NCI-H2227 treated with DMSO at 0.1 percent for 48 hours (cell line): ENCODE measurements at places on chromosomes 3 and 15.

DNA sequence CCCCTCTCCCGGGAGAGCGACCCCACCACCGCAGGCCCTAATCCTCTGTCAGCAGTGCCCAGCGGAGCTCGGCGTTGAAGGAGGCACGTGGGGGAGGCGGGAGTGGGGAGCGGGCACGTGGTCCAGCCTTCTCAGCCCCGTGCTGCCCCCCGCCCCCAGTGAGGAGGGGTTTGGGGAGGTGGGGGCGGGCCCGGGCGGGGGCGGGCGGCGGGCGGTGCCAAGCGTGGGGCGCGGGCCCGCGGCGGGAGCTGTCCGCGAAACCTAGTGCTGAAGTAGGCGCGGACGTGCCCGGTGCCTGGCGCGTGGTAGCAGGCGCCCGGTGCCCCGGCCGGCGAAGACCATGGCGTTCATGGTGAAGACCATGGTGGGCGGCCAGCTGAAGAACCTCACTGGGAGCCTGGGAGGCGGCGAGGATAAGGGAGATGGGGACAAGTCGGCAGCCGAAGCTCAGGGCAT, at the start of gene CPLX3:
Gene CPLX3 (plus strand): TSS at position 264 of the 456 bp plus-strand sequence. CDS start 77 bp downstream, at position 341.
- no peak for DNase-seq

- DNase-seq, result peak; percentile 3
Measured at GRCh38 chr3:57397175-57398026, 104.9 kb upstream of the ASB14 start.

- DNase-seq, result no peak
Measured at GRCh38 chr3:5006755-5007202, 27.5 kb downstream of the BHLHE40 start.

DNA sequence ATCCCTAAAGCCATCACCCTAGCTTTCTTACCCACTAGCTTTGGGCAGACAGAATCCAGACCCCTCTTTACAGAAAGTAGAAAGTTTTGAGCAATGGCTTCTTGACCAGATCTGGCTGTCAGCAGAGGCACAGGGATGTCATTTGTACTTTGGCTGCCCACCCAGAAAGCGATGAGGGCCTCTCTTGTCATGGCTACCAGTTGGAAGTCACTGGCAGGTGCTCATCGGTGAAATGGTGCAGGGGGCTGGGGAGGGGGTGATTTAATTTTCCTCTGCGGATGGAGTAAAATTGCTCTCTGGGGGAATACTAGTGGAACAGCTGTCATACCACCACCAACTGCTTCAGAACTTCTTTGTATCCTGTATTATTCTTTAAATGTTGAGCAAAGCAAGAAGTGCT, 393.7 kb downstream of the LSAMP start:
- DNase-seq, result no peak

GRCh38 chr15:84654689-84655453, 788 bp upstream of the WDR73 start:
- DNase-seq, result peak; percentile 52

DNA sequence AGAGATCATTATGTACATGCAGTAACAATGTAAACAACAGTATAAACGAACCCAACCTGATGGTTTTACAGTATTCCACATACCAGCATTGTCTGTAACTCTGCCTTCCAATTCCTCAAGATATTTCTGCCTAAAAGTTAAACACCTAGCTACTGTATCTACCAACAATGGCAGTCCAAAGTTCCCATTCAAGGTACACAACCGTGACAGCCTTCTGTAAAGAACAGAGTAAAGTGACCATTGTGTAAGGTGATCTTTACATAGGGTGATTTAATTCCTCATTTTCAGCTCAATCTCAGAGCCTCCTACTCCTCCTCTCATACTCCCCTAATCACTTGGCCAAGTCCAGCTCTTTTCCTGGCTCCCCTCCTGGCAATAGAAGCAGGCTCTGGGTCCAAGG, 10.4 kb downstream of the SECISBP2L start:
- DNase-seq, result no peak

DNA sequence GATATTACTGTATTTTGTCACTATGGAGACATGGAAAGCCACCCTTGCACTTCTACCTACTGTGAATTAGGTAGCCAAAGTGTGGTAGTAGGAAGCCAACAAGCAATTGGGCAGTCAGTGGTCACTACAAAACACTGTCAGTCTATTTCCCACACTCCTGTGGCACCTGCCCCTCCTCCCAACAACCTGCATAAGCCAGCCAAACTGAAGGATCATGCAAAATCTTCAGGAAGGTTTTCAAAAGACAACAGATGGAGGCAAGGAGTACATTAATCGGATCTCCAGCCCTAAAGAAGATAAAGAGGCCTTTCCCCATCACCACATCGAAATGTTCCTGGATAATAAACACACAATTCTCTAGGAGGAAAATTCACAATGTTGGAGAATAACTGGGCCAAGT, 11.9 kb downstream of the POMGNT2 start:
- no peak for DNase-seq

- DNase-seq, result no peak
Measured at GRCh38 chr15:73688455-73688854, 4.3 kb downstream of the CD276 start.

GRCh38 chr3:148773805-148774204, 53.8 kb upstream of the CPB1 start:
- no peak for DNase-seq

GRCh38 chr3:58434990-58435389, 1.4 kb upstream of the PDHB start:
- DNase-seq, result no peak

DNA sequence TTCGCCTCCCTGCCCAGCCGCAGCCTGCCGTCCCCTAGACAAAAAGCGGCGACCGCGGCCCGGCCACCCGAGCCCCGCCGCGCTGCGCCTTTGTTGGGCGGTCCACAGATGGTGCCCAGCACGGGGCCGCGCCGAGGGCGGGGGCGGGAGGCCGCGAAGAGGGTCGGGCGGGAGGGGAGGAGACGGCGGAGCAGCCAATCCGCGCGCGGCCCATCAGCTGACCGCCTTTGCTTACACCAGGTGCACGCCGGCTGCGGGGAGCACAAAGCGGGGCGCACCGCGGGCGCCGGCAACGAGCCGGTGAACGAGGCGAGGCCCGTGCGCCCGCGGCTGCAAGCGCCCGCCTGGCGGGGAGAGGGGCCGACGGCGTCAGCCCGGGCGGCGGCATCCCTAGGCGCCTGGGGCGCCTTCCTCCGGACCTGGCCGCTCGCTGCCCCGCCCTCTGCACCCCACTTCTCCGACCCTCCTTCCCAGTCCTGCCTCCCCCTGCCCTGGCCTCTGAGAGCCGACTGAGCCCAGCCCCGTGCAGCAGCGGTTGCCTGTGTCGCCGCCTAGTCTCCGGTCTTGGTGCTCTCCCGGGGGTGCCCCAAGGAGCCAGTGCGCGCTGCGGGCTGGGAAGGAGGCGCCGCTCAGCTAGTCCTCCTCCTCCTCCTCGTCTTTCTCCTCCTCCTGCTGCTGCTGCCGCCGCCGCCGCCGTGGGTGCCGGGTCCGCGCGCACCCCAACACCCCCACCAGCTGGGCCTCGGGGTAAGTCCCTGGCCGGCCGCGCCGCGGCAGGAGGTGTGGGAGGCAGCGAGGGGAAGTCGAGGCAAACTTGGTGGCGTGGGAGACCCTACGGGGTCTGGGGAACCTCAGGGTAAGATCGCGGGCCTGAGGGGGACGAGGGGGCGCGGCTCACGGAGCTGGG, at the start of gene LRRN1:
Gene LRRN1 (plus strand): TSS at position 259 of the 907 bp plus-strand sequence. CDS start 45,211 bp downstream, outside the sequence.
- peak; percentile 25 for DNase-seq

DNA sequence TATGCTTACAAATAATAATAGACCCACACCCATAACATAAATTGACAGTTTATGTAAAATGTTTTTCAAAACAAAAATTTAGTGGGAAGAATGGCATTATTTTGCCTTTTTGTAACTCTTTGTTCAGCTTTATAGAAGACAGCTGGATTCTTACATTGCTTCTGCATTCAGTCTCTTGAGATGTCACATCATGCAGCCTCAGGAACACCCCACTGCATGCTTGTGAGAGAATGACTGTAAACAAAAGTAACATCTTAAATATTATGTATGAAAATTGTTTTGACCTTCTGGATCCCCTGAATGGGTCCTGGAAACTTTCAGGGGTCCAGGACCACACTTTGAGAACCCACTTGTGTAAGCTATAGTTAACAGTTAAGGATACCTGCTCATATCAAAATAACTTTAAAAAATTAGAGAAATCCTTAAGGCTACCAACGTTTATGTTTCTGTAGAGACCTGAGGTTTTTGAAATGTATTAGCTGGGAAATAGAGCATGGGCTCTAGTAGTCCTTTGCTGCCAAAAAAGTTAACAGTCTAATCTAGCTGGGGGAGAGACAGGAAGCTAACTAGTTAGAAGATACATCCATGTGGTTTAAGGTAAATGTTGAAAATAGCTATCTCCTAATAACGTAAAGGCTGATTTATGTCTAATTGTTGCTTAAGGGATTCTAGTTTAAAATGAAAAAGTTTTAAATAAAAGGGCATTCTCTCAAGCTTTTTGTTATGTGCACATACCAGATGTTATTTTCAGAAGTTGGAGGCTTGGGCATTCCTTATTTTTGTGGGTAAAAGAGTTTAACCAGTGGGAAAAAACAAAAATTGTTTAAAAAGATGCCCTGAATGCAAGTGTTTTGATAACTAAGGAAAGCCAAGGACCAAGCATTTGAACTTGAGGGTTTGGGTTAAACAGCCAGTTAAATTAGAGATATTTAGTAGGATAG, 3.8 kb downstream of the USP3 start:
- no peak for DNase-seq

GRCh38 chr3:188931036-188931435, 240.7 kb upstream of the TPRG1 start:
- no peak for DNase-seq

DNA sequence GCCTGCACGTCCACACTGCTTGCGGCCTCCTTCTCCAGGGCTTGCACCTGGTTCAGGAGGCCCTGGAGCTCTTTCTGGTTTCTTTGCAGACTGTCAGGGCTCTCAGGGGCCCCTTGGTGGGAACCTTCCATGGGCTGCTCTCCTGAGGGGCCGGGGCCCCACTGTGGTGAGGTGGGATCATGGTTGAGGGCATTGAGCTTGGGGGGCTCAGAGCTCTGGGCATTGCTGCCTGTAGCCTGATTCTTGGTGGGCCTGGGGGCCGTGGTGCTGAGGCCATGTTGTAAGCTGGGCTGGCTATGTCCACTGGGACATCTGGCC, 7.5 kb downstream of the XIRP1 start:
- DNase-seq, result no peak

- DNase-seq, result peak; percentile 0
Measured at GRCh38 chr3:147191795-147192385, 214.5 kb downstream of the ZIC4 start.

GRCh38 chr3:26623419-26624208, 1.0 kb downstream of the LRRC3B start:
- no peak for DNase-seq

- peak; percentile 9 for DNase-seq
Measured at GRCh38 chr3:58518291-58518789, 18.6 kb downstream of the ACOX2 start.

GRCh38 chr3:177431525-177432176, 234.4 kb upstream of the TBL1XR1 start:
- no peak for DNase-seq

DNA sequence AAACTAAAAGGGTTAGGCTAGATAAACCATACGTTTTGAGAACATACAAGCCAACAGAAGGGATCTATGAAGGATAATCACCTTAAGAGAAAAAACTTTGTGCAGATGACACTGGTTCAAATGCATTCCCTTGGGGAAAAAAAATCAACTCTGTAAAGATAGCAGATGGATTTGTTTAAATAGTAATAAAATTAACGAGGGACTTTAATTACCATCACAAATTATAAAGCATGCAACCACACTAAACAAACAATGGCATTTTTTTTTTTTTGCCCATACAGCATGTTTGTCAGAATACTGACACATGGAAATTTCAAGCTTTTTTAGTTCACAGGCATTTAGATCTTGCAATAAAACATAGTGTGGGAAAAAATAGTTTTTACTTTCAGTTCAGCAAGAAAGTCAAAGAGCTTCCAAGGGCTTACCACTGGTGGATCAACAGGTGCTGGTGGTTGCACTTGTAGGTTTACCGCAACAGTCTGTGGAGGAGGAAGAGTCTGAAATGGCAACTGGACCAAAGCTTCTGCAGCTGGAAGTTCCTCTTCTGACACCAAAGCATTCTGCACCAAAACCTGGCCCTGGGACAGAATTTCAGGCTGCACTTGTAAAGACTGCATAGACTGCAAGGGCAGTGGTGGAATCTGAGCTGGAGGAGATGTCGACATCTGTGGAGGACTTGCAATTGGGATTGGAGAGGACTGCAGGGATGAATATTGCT, 53.1 kb downstream of the PHC3 start:
- DNase-seq, result no peak

- no peak for DNase-seq
Measured at GRCh38 chr15:66999046-66999968, 66.1 kb upstream of the SMAD3 start.

DNA sequence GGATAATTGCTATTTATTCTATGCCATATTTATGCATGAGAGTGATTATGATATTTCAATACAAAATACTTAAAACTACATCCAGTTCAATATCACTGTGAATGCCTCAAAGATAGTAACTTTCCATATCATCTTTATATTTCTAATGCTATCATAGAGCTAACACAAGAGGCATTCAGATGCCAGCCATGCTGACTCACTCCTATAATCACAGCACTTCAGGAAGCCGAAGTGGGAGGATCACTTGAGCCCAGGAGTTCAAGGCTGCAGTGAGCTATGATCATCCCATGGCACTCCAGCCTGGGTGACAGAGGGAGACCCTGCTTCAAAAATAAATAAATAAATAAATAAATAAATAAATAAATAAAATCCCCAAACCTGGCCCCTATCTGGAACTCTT, 498.7 kb downstream of the EPHA3 start:
- no peak for DNase-seq

GRCh38 chr3:173921732-173922131, 524.2 kb downstream of the NLGN1 start:
- DNase-seq, result no peak

DNA sequence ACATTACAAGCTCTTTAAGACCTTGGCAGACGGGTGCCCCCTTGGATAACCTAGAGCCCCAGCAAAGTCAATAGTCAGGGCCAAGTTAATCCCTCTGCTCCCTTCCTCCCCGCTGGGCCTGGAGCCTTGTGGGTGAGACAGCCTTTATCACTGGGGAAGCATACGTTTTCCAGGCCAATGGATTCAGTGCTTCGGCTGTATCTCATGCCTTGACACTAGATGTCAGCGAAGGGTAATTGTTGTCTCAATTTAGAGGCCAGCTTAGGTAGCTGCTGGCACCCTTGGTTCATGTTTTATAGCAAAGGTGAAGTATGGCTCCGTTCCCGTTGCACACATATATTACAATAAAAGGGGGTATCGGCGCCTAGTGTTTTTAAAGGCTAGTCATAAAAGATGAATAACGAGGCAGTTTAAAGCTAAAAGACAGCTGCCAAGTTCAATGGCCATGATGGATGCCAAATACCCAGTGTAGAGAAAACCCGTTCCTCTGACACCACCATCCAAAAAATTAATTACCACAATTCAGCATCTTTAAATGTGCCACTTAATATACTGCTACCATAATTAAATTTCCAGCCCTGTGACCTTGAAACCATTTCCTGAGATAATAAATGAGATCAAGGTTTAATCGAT, 52.3 kb upstream of the BNIP2 start:
- DNase-seq, result peak; percentile 12

DNA sequence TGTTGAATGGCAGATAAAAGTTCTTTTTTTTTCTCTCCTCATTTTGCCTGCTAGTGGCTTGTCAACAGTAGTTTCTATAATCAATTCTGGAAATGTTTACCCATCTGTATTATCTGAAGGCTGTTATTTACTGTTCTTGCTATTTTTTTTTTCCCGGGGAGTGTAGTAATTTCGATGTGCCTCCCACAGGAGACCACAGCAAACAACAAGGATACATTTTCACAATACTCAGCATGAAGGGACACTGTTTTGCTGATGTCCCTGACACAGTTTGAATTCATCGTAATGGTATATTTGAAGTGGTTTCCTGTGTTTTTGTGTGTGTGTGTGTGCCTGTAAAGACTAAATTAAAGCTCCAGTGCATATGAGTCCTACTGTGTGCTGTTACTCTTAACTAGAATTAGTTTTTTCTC, 92.1 kb upstream of the ICE2 start:
- no peak for DNase-seq
